GM23248 (cell line): ENCODE measurements at places on chromosomes 11 and 22. TPM values are rescaled to one million over a fixed set of nuclear protein-coding genes. Genes with fewer than 3 reads are reported as not detected.

DNA sequence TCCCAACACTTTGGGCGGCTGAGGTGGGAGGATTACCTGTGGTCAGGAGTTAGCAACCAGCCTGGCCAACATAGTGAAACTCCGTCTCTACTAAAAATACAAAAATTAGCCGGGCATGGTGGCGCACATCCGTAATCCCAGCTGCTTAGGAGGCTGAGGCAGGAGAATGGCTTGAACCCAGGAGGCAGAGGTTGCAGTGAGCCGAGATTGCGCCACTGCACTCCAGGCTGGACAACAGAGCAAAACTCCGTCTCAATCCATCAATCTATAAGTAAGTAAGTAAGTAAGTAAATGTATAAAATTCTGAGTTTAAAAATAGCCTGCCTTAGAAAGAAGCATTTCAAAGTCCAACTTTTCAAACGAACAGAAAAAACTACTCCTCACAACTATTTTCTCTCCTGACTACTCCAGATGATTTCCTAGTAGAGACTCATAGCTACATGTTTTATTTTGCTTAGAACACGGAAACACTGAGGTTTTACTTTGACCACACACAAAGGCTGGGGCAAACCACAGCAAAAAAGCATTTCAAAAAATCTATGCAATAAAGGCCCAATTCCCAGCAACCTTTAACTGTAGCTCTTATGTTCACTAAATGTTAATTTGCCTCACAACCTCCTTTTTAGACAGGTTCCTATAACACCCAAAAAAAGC, 16.3 kb downstream of the SPTY2D1 start:
- DNase-seq = peak; percentile 17

DNA sequence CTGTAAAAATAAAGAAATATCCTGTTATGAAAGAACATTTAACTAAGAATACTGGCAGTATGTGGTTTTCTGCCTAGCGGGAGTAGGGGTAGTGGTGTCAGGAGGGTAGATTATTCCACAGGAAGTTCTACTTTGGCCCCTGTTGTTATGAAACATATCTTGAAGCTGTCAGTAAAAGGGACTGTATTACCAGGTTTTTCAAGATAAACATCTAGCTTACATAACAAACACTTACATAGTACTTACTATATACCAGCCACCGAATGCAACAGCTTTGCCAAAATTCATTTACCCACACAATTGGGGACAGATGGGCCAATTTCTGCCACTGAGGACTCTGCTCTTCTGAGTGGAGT, 3.7 kb downstream of the TMEM123 start:
- no peak for DNase-seq

- DNase-seq = peak; percentile 49
Observed at GRCh38 chr11:1303126-1303821, 6.2 kb downstream of the TOLLIP start.

DNA sequence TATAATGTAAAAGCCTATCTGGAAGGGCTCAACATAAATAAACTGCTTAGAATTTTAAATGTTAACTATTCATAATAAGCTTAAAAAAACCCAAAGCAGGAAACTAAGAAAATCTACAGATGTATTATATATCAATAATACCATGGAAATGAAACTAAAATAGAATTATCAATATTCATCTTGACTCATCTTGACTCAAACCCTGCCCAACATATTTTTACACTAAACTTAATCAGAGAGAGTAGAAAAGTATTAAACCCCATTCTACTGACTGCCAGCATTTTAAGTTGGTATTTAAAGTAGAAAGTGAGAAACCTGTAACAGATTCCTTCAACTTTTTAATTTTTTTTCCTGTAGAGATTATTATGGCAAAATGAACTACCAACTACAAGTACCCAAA, 149.2 kb downstream of the ENTHD1 start:
- DNase-seq = no peak

DNA sequence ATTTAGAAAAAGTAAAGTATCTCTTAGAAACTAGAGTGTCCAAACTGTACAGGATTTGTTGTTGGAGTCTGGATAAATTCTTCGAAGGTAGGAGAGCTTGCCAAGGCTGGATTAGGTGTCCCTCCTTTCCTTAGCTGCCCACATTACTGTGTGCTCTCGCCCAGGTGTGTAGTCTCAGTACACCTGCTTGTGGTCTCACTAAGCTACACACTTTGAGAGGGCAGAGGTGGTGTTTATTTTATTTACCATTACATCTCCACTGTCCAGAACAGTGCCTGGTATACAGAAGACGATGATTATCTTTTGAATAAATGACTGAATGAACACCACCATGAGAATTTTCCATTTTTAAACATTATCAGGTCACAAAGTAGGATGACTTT, 36.5 kb downstream of the VSIG10L2 start:
- DNase-seq = no peak

GRCh38 chr11:64173616-64174355, 7.9 kb upstream of the MACROD1 start:
- peak; percentile 31 for DNase-seq

- DNase-seq = no peak
Observed at GRCh38 chr22:23127055-23127756, 14.6 kb downstream of the RSPH14 start.

GRCh38 chr22:49214976-49215375, 612.7 kb downstream of the BRD1 start:
- no peak for DNase-seq

GRCh38 chr11:130711193-130711592, 205.1 kb downstream of the SNX19 start:
- no peak for DNase-seq

DNA sequence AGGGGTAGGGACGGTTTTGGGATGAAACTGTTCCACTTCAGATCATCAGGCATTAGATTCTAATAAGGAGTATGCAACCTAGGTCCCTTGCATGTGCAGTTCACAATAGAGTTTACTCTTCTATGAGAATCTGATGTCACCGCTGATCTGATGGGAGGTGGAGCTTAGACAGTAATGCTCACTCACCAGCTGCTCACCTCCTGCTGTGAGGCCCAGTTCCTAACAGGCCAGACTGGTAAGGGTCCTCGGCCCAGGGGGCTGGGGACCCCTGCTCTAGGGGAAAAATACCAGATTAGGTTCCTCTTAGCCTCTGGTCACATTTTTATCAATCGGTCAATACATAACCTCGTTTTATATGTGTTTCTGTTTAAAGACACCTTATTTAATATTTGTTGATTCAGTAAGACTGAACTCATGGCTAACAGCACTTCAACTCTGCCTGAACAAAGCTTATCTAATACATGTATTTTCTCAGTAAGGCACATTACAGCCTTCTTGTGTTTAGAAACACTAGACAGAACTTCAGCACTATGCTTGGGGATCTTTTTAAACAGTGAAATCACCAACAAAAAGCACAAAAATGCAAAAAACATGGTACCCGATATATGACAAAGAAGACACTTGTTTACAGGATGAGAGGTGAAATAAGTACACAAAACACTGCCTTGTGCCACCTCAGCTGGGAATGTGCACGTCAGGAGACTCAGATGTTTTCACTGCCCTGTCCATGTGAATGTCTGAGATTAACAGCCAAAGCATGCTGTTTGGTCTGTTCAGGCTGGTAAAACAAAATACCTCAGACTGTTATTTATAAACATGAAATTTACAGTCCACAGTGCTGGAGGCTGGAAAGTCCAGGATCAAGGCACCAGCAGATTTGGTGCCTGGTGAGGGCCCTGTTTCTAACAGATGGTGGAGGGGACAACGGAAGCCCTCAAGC, 107.5 kb downstream of the USP35 start:
- no peak for DNase-seq

DNA sequence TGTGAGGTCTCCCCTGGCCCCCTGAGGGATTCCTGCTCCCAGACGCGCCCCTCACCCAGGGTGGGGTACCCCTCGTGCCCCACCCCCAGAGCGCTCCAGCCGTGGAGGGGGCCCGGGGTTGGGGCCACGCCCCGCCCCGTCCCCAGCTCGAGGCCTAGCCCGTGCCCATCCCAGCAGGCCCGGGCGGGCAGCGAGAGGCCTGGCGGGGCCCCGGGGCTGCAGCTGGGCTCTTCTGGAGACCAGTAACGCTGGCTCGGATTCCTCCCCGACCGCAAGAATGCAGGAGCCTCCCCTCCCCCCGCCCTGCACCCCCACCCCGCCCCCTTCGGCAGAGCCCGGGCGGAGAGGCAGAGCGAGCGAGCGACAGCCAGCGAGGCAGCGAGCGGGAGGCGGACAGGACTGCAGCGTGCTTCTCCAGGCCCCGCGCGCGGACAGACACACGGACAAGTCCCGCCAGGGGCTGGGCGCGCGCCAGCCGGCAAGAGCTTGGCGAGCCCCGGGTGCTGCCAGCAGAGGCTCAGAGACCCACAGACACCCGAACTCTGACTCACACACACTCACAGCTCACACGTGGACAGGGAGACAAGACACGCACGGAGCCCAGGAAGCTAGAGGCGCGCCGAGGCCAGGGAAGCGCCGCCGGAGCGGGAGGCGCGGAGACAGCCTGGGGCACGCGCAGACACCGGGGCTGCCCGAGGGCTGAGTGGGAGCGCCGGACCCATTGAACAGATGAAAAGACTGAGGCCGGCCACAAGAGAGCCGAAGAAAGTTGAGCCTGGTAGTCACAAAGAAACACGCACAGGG, 15.2 kb downstream of the BCL9L start:
- peak; percentile 98 for DNase-seq

DNA sequence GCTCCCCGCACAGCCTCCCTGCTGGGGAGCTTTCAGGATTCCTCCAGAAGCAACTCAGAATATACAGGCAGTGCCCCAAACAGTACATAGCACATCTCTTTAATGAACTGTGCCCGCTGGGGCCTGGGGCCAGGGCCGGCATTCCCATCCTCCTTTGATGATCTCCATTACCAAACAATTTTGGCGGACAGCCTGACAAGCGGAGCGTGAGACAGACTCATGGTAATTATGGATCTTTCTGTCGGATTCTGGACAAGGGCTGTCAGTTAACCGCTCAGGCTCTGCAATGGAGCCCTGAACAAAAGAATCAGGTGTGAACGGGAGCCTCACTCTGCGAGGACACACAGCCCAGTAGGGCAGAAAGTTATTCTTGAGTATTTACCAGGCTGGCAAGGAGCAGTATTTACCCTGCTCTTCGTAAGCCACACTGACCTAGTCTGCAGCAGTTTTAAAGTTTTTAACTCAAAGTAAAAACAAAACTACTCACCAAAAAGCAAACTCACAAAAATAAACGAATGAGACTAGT, 174.0 kb downstream of the TBC1D22A start:
- DNase-seq = peak; percentile 26

DNA sequence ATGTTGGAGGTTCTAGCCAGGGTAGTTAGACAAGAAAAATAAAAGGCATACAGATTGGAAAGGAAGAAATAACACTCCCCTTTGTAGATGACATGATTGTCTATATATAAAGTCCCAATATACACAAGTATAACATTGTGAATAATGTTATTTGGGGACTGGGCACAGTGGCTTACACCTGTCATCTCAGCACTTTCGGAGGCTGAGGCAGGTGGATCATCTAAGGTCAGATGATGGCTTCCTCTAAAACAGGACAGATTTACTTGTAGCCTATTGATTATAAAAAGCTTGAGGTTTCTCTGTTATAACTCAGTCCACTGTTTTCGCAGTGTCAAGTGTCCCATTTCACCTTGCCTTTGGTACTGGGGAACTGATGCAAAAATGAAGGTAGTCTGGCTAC, 19.6 kb downstream of the ATM start:
- no peak for DNase-seq

DNA sequence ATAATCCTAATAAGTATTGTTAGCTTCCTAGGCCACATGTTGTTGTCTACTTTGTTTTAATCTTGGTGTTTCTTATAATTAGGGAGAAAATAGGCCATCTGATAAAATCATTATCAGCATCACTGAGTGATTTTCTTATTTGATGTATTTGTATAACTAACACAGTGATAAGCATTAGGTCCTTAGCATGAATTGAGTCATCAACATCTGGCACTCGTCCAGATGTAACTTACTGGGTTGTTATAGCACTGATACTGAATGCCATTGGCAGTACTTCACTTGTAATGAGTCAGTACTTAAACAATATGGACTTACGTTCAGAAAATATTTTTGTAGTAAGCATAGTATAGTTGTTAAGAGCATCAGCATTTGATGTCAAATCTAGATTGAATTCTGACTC, 16.2 kb downstream of the API5 start:
- DNase-seq = peak; percentile 79

GRCh38 chr11:72700146-72700545, 25.9 kb upstream of the PDE2A start:
- peak; percentile 90 for DNase-seq

DNA sequence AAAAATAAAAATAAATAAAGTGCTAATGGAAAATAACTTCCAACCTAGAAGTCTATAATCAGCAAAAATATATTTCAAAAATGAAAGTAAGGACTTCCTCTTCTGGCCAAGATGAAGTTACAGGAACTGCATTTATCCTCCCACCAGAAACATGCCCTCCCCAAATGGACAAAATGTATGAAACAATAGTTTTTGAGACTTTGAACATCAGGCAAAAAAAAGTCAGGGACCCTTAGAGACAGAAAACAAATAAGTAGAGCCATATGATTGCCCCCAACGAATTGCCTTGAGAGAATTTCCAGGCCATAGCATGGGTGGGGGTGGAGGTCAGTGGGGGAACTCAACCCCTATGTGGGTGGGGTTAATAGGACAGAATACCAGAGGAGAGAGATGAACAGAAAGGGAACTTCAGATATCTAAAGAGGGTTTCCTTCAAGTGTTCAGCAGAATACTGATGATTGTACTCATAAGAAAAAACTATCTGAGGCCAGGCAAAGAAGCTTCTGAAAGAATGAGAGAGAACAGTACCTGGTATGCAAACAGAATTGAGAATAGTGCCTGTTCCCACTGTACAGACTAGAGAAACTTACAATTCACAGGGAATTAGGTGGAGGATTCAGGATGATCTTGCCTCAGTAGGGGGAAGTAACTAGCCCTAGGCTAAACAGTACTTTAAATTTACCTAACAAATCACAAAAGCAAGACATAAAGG, 26.6 kb upstream of the IL10RA start:
- no peak for DNase-seq

DNA sequence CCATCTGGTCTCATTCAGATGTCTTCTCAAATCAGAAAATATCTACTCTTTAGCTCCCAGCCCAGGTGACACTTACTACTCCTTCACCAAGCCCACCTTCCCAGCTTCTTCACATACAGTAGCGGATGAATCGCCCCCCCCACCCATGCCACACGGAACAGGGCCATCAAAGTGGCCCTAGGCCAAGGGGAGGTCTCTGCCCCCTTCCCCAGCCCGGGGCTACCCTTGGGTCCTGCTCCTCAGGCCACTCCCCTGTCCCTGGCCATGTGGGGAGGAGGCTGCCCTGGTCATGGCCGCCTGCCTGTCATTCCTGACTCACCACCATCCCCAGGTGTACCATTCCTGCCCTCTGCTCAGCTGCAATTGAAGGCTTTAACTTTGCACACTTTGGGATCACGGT, 142.8 kb downstream of the NECTIN1 start:
- no peak for DNase-seq

DNA sequence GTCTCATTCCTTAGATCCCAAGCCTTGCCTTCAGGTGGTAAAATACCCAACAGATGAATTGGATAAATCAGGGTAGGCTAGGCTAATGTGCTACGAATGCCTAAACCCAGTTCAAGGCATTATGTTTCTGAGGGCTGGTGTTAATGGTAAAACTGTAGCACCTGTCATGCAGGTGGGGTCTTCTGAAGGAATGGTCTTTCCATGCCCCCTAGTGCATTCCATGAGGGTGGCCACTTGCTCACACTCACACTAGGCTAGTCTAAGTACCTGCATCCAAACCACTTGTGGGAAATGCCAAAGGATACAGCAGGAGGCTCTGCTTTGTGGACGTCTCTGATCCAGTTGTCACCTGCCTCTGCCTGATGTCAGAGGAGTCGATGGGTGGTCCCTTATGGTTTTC, 24.2 kb upstream of the UCP3 start:
- DNase-seq = no peak

CCDC82 gene
- 14.8 and 19.1 TPM in 2 replicates for total RNA-seq

CLCF1 gene
- 33.0 and 39.1 TPM in 2 replicates for total RNA-seq

CWF19L2 gene
- 6.9 and 25.8 TPM in 2 replicates for total RNA-seq

FGF19 gene
- not detected in 2 replicates for total RNA-seq
